ENCODE measurements at places on chromosomes 1 and 21.

GRCh38 chr1:9101510-9102146 is 27.3 kb downstream of the GPR157 start:
- DNase-seq, result no peak

GRCh38 chr1:212286556-212287131 is 1.4 kb downstream of the PPP2R5A start:
- no peak for DNase-seq

- DNase-seq, result no peak
Measured at GRCh38 chr1:201215531-201216357, 25.1 kb downstream of the IGFN1 start.

- no peak for DNase-seq
Measured at GRCh38 chr1:214466403-214467077, 84.9 kb downstream of the PTPN14 start.

DNA sequence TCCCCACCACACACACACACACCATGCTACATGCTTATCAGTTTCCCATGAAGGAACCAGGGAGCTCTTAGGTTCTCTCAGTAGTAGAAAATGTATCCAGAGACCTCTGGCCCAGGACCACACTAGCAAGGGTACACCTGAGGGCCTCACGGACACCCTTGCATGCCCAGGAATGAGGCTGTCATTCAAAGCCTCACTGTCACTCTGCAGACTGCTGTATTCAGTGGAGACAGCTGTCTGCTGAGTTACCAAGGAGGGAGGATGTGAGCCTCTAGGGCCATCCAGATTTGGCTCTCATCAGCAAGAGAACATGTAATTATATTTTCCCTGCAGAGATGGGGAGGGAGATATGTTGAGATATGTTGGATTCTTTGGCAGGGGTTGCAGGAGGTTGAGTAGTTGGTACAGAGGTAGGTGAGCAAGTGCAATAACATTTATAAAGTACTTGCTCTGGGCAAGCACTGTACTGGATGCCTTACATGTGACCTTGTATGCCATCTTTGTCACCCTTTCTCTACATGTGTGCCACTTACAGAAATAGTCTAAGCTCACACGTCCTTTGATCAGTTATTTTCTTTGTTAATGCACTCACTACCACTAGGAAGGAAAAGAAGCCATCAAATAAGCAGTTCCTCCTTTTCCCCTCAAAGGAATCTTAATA is 250.6 kb downstream of the ZP4 start:
- DNase-seq, result no peak

DNA sequence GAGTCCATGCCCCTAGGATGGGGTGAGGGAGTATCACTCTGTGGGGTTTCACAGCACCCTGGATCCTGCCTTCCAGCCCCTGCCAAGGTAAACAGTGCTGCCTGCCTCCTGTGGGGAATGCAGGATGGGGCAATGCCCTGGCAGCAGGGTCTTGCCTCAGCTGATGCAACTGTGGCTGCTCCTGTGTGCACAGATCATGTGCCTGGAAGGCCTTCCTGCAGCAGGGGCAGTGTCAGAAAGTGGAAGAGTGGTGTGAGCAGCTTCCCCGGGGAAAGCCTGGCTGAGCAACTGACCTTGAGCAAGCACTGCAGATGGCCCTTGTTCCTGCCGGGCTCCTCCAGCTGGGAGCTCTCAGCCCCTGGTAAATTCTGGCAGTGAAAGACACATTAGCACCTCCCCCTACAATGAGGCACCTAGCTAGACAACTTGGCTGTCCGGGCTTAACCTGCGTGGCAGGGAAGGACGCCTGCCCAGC is 9.9 kb downstream of the TOR3A start:
- no peak for DNase-seq

GRCh38 chr1:193448682-193449461 is 262.5 kb upstream of the B3GALT2 start:
- no peak for DNase-seq
